Daoy (cell line): ENCODE measurements at places on chromosomes 7 and 10. TPM values are rescaled to one million over a fixed set of nuclear protein-coding genes. Genes with fewer than 3 reads are reported as not detected.

DNA sequence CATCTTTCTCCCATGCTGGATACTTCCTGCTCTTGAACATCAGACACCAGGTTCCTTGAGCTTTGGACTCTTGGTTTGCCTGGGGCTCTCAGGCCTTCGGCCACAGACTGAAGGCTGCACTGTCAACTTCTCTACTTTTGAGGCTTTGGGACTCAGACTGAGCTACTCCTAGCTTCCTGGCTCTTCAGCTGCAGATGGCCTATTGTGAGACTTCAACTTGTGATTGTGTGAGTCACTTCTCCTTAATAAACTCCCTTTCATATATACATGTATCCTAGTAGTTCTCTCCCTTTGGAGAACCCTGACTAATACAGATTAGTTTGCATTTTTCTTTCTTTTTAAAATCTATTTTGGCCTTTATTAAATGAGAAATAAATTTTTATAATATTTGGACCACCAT lies 276.2 kb upstream of the SEMA3C start:
- DNase-seq, result no peak

The OIT3 gene
- total RNA-seq, result not detected in 2 replicates

The SMURF1 gene
- total RNA-seq, result 42.5 and 46.6 TPM in 2 replicates

The GPC2 gene
- total RNA-seq, result 10.9 and 16.7 TPM in 2 replicates

The RBP3 gene
- total RNA-seq, result not detected in 2 replicates

- DNase-seq, result peak; percentile 78
These were observed 277.6 kb downstream of the GATA3 start for GRCh38 chr10:8331896-8332729.

- no peak for DNase-seq
These were observed 656.6 kb downstream of the LRMDA start for GRCh38 chr10:76088008-76088407.

The WASL gene
- 11.0 and 12.7 TPM in 2 replicates for total RNA-seq

DNA sequence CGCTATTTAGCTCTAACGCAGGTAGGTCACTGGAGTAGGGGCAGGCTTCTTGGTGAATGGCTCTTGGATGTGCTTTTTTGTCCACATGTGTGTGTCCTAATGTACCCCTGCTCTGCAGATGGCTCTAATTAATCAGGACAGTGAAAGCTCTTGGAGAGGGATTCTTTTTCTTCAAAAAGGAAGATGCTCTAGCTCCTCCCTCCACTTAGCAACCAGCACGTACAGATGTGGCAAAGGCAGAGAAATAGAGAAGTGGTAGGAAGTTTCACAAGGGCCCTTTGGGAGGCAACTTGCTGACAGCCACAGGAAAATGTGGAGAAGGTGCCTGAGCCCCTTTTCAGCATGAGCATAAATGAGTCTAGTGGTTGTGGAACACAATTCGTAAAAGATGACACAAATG lies 221.7 kb downstream of the PLXNA4 start:
- no peak for DNase-seq
